Osteocyte (in vitro differentiated cells): ENCODE measurements at places on chromosomes 13 and 19.

DNA sequence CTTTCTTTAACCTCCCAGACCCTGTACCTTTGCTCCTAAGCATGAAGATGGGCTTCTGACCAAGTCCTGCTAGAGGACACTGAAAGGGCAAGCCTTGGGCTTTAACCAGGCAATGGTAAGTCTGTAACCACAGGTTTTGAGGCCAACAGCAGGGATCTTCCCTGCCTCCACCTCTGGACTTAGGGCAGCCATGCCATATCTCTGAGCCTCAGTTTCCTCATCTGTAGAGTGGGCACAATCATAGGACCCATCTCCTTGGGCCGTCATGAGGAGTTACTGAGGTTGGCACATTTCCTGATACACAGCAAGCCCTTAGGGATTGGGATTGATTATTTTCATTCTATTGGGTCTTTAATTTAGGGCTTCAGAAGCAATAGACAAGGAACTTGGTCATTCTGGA lies 14.7 kb downstream of the KLK1 start:
- no peaks in the 10 kb centered on the region for H3K36me3 ChIP-seq
- peaks cover 4% of the 10 kb centered on the region for H3K27me3 ChIP-seq
- peaks cover 14% of the 10 kb centered on the region for H3K4me1 ChIP-seq
- DNase-seq, result no peak
- no peak overlapping the region for H3K27ac ChIP-seq

DNA sequence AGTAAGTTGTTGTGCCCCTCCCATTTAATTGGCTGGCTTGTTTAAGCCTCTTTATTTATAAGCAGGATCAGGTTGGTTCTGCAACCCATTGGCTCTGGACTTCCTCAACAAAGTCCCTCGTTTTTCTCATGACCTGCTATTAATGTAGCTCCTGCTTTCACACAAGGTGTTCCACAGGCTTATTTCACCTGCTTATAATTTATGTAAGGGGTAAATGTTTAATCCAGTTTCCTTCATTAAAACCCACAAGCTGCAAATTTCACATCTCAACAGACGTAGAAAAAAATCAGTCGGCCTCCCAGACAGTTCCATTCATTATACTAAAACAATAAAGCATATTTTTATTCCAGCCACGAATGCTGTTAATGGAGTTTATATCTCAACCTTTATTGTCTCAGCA lies 86.1 kb downstream of the TBC1D4 start:
- no peaks in the 10 kb centered on the region for H3K27me3 ChIP-seq
- H3K4me1 ChIP-seq, result peaks cover 10% of the 10 kb centered on the region
- no peak for DNase-seq
- no peak overlapping the region for H3K27ac ChIP-seq
- no peak overlapping the region for H3K4me3 ChIP-seq

GRCh38 chr13:106633321-106633720 lies 65.4 kb upstream of the ARGLU1 start:
- H3K36me3 ChIP-seq, result no peaks in the 10 kb centered on the region
- H3K27me3 ChIP-seq, result peaks cover 4% of the 10 kb centered on the region
- DNase-seq, result no peak
- no peak overlapping the region for H3K27ac ChIP-seq
- peaks cover 3% of the 10 kb centered on the region for H3K4me1 ChIP-seq

GRCh38 chr13:22506096-22506691 lies 674.6 kb upstream of the SGCG start:
- H3K27ac ChIP-seq, result no peak overlapping the region
- H3K4me1 ChIP-seq, result no peaks in the 10 kb centered on the region
- DNase-seq, result no peak
- H3K4me3 ChIP-seq, result no peak overlapping the region
